Thymus (tissue), 14 donors: ENCODE measurements at places on chromosomes 3 and 15. TPM values are rescaled to one million over a fixed set of nuclear protein-coding genes. Genes with fewer than 3 reads are reported as not detected.

AADAC gene
- 0.19 TPM for total RNA-seq

FYCO1 gene
- total RNA-seq, result 7.8 TPM

SLC28A1 gene
- total RNA-seq, result 0.05 TPM

GOLGA6B gene
- not detected for total RNA-seq

- no peaks in the 10 kb centered on the region for H3K36me3 ChIP-seq
- no peaks in the 10 kb centered on the region for H3K27me3 ChIP-seq
- no peak overlapping the region for H3K4me3 ChIP-seq
- H3K4me1 ChIP-seq, result no peaks in the 10 kb centered on the region
Observed at GRCh38 chr3:86379280-86379679, 611.7 kb downstream of the VGLL3 start.
